ENCODE measurements at places on chromosomes 5 and 9.

GRCh38 chr5:143215690-143216089, 187.8 kb downstream of the NR3C1 start:
- DNase-seq, result no peak

GRCh38 chr5:128857076-128857677, 108.1 kb upstream of the SLC27A6 start:
- no peak for DNase-seq

- no peak for DNase-seq
Observed at GRCh38 chr9:35771943-35772342, 17.9 kb upstream of the MSMP start.

DNA sequence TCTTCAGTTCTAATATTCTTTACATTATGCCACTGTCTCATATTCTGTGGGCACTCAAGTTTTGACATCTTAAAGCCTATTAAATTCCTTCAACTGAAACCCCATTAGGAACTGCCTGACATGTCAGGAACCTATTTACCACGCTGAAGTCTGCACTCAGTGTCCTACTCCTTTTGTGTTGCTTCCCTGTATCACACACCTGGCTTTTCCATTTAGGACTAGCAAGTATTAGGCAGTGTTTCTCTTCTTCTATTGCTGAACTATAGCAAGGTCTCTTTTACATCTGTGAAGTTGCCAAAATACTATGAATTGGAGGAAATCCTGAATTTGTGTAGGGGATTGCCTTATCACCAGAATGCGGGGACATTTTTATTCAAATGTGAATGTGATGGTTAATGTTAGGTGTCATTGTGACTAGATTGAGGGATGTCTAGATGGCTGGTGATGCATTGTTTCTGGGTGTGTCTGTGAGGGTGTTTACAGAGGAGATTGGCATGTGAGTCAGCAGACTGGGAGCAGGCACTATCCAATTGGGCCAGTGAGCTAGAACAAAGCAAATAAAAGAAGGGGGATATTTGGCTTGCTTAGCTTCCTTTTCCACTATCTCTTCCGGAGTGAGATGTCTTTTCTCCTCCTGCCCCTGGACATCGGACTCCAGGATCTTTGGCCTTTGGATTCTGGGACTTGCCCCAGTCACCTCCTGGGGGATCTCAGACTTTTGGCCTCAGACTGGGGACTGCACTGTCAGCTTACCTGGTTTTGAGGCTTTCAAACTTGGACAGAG, 21.2 kb upstream of the VCAN start:
- no peak for DNase-seq

GRCh38 chr9:135079676-135080075, 7.8 kb upstream of the OLFM1 start:
- DNase-seq, result no peak

All from GM04504 (cell line).